GM23248 (cell line): ENCODE measurements at places on chromosomes 6 and 20.

GRCh38 chr6:16397623-16398022 lies 159.2 kb downstream of the GMPR start:
- no peak overlapping the region for H3K27ac ChIP-seq
- peak; percentile 57 for DNase-seq
- H3K4me1 ChIP-seq, result peaks cover 36% of the 10 kb centered on the region
- H3K27me3 ChIP-seq, result no peaks in the 10 kb centered on the region

GRCh38 chr20:59374261-59374660 lies 73.8 kb downstream of the EDN3 start:
- no peaks in the 10 kb centered on the region for H3K36me3 ChIP-seq
- no peak overlapping the region for H3K4me3 ChIP-seq
- DNase-seq, result no peak
- H3K4me1 ChIP-seq, result no peaks in the 10 kb centered on the region

DNA sequence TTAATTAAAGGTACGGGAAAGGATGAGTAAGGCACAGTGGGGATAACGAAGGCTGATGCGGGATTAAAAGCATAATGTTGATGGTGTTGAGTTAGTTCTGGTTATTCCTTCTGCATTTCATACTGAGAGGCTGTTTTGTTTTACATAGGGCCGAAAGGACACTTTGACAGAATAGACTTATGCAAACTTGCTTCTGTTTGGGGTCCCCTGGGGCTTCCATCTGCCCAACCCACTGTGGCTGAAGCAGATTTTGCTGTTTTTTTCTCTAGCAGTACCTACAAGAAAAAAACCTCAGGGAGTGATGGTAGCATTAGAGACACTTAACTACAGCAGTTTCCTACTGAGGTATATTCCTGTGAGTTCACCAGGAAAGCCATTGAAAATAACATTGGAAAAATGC lies 136.1 kb upstream of the SUPT3H start:
- no peak overlapping the region for H3K27ac ChIP-seq
- H3K27me3 ChIP-seq, result no peaks in the 10 kb centered on the region
- no peak for DNase-seq
- peaks cover 30% of the 10 kb centered on the region for H3K36me3 ChIP-seq

DNA sequence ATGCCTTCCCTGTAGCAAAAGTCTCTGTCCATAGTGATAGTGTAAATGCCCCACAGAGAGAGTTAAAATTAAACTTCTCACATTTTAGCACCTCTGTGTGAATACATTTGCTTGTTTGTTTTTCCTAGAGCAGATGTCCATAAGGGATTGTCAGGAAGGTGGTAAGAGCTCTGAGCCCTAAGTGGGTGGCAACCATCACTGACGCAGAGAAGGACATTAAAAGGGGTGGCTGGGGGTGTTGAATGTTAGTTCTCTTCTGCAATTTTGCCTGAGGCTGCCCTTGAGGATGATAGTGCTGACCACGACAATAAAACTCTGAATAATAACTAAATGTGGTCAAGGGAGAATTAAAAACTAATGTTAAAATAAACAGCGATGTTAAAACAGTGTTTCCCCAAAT lies 174.3 kb upstream of the ID4 start:
- no peaks in the 10 kb centered on the region for H3K36me3 ChIP-seq
- H3K4me1 ChIP-seq, result no peaks in the 10 kb centered on the region
- H3K4me3 ChIP-seq, result no peak overlapping the region
- H3K27ac ChIP-seq, result no peak overlapping the region
- H3K27me3 ChIP-seq, result no peaks in the 10 kb centered on the region

DNA sequence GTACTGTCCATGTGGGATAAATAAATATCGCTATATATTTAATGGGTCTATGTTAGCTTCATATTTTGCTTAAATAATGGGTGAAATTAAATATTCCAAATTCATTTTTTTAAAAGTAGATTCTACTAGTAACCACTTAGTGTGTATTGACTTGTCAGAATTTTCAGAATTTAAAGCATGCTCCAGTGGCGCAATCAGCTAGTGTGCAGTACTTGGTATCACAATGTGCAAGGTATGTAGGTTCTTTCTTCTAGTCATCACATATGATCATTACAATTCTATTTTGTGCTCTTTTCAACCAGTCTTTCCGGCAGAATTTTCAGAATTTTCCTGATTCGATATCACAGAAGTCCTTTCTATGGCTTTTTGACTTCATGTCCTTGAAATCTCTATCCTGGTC lies 32.6 kb downstream of the PDE7B start:
- no peak for DNase-seq
- H3K4me3 ChIP-seq, result no peak overlapping the region

- H3K4me1 ChIP-seq, result no peaks in the 10 kb centered on the region
- H3K27me3 ChIP-seq, result peaks cover 71% of the 10 kb centered on the region
- no peak overlapping the region for H3K4me3 ChIP-seq
Observed at GRCh38 chr20:21395051-21395665, 2.2 kb downstream of the NKX2-4 start.
